ENCODE measurements at places on chromosomes 7 and 10. TPM values are rescaled to one million over a fixed set of nuclear protein-coding genes. Genes with fewer than 3 reads are reported as not detected.

DNA sequence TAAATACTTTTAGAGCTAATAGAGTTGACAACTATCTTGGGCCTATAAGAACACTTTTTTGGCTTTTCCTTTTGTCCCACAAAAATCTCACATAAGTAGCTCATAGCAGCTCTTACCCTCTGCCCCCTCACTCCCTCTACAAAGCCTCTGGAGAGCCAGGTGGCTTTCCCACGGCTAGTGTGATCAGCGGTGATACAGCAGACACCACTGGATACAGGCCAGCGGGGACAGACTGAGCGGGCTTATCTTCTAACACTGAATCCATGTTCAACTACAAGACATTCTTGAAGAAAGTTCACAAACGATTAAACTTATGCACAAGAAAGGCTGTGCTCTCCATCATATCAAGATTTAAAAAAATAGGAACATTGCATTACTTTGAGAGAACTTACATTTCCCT, 377.2 kb downstream of the PARD3 start:
- no peak for DNase-seq

DNA sequence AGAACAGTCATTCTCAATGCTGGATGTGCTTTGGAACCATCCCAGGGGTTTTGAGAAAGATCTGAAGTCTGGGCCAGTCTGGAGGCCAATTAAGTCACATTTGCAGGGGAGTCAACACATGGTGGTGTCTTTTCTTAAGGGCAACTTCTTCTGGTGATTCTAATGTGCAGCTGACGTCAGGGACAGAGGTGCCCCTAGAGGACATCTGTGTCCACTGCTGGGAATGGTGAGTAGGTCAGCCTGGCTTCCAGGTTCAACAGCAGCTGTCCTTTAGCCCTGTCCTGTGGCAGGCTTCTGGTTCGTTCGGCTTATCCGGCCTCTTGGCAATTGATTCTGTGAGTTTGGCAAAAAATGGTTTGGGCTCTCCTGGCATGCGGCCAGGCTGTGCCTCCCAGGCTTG, 269.7 kb upstream of the HABP2 start:
- DNase-seq: no peak

- DNase-seq: no peak
These were observed 58.0 kb downstream of the TSPAN12 start for GRCh38 chr7:120799813-120800475.

GRCh38 chr10:20417791-20418190, 479.3 kb downstream of the NEBL start:
- DNase-seq: no peak

DNA sequence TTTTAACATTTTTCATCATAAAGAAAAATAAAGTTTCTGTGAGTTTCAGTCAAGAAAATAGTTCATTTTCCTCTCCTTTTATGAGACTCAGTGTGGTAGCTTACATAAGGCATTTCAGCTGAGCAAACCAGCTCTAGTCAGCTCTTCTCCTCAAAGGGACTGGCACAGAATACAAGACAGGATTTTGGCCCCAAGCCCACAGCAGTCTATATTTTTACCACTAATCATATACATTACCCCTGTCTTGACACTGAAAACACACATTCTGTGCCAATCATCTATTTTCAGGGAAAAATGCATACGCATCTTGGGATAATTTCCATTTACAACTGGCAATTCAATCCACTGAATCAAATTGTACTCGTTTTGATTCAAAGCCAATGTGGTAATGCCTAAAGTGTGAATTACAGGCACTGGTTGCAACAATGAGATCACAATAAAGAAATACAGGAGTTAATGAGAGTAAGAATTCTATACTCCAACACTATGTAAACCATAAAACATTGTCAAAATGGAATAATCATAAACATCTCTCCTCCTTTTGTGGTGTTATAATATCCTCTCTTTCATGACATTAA, 186.4 kb downstream of the CACNA2D1 start:
- DNase-seq: no peak

DNA sequence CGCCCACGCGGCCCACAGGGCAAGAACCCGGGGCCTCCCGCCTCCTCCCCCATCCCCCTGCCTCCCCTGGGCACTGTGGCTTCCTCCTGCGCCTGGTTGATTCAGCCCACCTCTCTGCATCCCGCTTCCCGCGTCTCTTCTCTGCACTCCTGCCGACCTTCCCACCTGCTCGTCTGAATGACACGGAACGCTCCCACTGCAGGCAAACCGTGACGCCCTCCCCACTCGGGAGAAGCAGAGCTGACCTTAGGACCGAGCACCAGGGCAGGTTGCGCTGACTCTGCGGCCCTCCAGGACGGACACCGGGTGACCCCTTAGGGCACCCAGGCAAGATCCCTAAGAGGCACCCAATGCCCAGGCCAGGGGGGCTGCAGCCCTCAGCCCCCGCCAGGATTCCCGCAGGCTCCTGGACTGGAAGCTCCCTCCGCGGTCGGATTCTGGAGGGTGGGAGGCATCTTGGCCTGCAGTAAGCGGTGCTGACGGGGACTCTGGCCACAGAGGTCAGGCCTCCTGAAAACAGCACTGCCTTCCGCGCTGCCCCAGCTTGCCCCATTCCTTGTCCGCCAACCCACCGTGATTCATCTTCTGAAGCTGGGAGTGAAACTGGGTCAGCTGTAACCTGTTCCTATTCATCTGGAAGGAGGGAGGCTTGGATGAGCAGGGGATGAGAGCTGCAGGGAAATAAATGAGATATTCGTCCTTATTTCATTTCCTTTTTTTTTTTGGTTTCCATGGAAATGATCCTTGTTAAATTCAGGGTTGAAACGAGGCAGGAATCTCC, 990 bp downstream of the CALML3 start:
- no peak for DNase-seq

- no peak for DNase-seq
These were observed 1019.0 kb upstream of the C7orf33 start for GRCh38 chr7:147571436-147572185.

GRCh38 chr10:82390866-82391658, 516.1 kb downstream of the NRG3 start:
- DNase-seq: no peak

GRCh38 chr7:43618073-43618472, 35.2 kb downstream of the STK17A start:
- DNase-seq: no peak

GRCh38 chr7:47383072-47383471, 198.8 kb downstream of the TNS3 start:
- DNase-seq: no peak

GRCh38 chr7:55055479-55055878, 36.7 kb downstream of the EGFR start:
- no peak for DNase-seq

GRCh38 chr7:45061806-45062425, 26.9 kb downstream of the NACAD start:
- DNase-seq: no peak

DNA sequence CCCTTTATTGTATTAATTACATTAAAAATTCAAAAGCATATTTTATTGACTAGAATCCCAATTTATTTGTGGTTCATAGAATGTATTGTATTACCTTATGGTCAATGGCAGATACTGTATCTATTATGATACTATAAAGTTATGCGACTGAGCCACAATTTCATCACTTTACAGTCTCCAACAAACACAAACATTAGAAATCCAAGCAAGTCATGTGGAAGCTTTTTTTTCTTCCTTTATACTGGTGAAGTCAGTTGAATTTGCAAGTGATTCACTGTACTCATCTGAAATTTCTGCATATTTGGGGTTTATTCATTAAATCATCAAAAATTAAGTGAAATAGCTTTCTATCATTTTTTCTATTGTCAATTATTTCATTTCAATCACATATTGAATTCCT, 54.3 kb downstream of the BMPER start:
- no peak for DNase-seq

GRCh38 chr10:85596389-85596788, 770.2 kb downstream of the GRID1 start:
- no peak for DNase-seq

GRCh38 chr10:109762555-109762954, 160.8 kb downstream of the XPNPEP1 start:
- DNase-seq: no peak

GRCh38 chr10:17617031-17617911, at the start of gene HACD1:
Gene HACD1, minus strand, starts transcription at chr10:17617374. Its CDS starts 35 bp downstream, at chr10:17617339.
- DNase-seq: peak; percentile 41

DNA sequence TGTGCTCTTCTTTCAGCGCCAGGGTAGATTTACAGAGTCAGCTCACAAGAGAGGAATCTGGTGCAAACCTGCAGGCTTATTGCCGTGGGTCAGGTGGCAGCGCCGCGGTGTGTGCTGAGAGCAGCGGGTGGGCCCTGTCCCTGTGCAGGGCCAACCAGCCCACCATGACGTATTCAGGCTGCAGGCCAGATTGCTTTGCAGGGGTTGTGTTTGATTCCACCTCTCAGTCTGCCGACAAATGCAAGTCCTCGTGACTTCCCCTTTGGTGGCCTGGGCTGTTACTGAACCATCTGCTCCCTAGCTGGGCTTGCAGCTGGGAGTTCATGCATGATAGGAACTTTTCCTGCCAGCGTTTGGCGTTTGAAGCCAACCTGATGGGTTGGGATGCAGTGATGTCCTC, 66.7 kb upstream of the LEP start:
- DNase-seq: no peak

GRCh38 chr7:129657363-129657762, 45.8 kb downstream of the NRF1 start:
- DNase-seq: no peak

- DNase-seq: no peak
These were observed 86.3 kb downstream of the ALOX5 start for GRCh38 chr10:45460235-45460878.

- DNase-seq: no peak
These were observed 237.2 kb downstream of the MAGI2 start for GRCh38 chr7:79216236-79216635.

DNA sequence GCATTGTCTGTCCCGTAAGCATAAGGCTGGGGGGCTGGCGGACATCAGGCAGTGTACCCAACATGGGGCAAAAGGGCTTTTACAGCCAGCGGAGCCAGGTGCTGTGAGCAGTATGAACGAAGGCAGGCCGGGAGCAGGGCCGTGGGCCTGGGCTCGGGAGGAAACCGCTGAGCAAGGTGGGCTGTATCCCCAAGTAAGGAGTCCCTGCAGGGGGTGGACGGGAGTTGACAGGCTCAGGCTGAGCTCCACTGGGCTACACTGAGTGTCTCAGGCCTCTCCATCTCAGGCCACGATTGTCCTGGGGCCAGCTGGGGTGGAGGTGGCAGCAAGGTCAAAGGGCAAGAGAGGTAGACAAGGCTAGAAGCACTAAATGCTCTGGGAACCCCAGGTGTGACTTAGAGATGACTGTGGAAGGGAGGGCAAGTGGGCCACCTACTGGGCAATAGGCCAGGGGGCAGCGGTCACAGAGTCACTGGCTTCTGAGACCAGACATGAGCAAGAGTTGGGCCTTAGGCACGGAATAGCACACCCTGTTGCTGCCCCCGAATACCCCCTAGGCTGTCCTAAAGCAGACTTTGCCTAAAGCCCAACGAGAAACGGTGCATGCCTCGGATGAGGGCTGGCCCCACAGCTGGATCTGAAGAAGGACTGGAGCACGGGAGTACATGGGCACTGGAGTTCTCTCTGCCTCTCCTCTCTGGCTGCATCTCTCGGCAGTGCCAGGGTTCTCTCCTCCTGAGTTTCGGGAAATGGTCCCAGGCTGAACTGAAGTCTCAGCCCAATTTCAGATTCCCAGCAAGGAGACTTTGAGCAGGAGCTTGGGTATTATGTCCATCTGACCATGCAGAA, 10.8 kb upstream of the RAMP3 start:
- DNase-seq: no peak

DNA sequence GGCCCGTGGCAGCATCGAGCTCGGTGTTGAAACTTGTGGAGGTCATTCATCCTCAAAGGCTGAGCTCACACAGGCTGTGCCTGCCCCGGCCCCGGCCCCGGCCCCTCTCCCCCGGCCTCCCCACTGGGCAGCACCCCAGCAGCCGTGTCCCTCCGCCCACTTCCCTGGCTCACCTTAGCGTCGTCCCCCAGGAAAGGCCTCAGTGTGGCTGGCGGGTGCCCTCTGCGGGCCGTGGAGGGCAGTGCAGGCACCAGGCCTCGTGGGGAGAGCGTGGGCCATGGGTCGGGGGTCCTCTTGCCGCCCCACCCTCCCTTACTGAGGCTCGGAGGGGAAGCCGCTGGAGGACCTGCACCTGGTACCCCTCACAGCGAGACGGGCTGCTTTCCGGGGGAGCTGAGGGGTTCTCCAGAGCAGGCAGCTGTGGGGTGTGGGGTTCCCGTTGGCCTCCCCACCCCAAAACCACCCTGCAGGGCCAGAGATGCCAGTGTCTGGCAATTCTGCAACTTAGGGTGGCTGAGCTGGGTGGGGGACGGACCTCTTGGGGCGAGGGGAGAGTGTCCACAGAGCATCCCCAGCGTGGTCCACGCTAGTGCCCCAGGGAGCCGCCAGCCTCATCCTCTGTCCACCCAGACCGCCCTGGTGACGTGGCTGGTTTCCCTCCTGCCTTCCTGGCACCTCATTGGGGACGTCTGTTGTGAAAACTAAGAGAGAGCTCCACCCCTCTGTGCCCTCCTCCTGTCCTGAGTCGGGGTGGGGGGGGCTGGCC, 44.2 kb upstream of the DPYSL4 start:
- DNase-seq: no peak

DNA sequence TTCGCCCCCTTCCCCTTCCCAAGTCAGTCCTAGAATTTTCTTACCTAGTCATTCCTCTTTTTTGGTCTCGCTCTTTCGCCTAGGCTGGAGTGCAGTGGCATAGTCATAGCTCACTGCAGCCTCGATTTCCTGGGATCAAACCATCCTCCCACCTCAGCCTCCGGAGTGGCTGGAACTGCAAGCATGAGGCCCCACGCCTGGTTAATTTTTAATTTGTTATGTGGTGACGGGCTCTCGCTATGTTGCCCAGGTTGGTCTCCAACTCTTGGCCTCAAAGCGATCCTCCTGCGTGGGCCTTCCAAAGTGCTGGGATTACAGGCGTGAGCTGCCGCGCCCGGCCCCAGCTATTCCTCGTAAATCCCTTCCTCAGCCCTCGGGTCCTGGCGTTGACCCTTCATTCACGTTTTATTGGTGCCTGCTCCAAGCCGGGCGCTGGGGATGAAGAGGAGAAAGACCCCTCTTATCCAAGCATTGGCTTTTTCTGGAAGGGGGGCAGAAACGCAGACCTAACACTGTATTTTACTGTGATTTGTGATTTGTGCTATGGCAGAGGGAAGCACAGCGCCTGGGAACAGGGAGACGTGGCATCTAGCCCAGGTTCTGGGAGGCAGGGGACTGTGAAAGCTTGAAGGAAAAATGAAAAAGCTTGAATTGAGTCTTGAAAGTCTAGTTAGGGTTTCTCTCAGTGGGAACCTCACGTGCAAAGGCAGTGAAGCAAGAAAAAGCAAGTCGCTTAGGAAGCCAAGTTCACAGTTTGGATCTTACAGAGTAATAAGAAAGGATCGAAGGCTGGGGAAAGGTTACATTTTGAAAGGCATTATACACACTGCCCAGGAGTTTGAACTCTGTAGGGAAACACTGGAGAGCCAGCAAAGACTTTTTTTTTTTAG, 516 bp downstream of the ZNHIT1 start:
- no peak for DNase-seq

GRCh38 chr7:127930341-127931328, 100.6 kb downstream of the LRRC4 start:
- no peak for DNase-seq

The SLC18A3 gene
- polyA plus RNA-seq: not detected

The PDLIM1 gene
- polyA plus RNA-seq: 95.6 TPM

The C7orf33 gene
- not detected for polyA plus RNA-seq

The CPSF4 gene
- polyA plus RNA-seq: 40.2 TPM

The C10orf105 gene
- 0.13 TPM for polyA plus RNA-seq

The TMEM229A gene
- polyA plus RNA-seq: 0.23 TPM

The PILRA gene
- polyA plus RNA-seq: 4.7 TPM

The ACTL6B gene
- not detected for polyA plus RNA-seq

The UCN3 gene
- 0.30 TPM for polyA plus RNA-seq
